ENCODE measurements at places on chromosomes 11 and 22.
A peak's percentile ranks its signal among the peaks of the same experiment; 100 is the strongest.

DNA sequence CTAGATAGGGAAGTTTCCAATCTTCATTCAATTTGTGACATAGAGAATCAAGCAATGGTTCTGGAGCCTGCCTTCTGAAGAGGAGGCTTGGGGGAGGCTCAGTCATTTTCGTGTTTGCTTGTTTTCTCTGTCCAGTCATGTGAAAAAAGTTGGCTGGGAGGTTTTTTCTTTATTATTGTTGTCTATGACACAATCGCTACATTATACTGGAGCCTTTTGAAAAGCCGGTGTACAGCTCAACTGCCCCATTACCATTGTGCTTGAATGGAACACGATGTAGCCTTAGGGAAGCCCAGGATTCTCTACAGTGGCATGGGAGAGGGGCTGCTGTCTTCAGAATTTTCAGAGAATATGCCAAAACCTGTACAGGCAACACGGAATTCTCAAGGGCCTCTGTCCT lies 57.9 kb upstream of the NCAM1 start:
- DNase-seq = no peak

- no peak for DNase-seq
These were observed 16.9 kb upstream of the SLCO2B1 start for GRCh38 chr11:75133976-75134375.

DNA sequence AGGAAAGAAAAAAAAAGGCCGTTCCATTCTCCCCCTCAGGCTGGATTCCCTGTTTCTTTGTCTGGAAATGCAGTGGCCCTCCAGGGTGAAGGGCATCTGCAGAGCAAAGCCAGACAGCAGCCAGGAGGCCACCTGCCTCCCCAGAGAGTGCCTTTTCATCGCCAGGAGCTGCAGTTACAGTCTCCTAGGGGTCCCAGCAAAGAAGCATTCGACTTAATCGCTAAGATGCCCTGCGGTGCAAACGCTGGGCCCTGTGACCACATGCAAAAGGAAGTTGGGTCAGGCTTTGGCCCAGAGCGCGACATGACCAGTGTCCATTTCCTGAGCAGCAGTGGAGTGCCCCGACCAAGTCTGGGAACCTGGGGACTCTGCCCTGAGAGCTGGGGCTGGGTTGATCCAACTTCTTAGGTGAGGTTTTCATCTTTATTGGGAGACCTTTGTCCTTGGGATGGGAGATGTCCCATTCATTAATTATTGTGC lies 304.6 kb downstream of the OPCML start:
- DNase-seq = no peak

DNA sequence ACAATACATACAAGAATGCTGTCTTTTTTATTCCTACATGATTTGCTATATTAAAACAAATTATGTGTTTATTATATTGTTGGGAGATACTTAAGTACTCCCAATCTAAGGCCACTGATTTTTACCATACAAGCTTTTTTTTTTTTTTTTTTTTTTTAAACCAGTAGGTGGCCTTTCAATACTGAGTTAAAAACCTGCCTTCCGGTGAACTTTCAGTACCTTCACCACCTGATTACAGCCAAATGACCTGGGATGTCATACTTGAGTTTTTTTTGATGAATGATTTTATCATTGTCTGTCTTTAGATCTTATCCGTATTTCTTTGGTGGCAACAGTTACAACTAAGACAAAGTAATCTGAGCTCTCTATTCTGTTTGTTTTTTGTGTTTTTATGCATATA lies 94.0 kb upstream of the FOLH1 start:
- no peak for DNase-seq

GRCh38 chr11:1438261-1438966 lies 48.2 kb downstream of the MOB2 start:
- DNase-seq = no peak

DNA sequence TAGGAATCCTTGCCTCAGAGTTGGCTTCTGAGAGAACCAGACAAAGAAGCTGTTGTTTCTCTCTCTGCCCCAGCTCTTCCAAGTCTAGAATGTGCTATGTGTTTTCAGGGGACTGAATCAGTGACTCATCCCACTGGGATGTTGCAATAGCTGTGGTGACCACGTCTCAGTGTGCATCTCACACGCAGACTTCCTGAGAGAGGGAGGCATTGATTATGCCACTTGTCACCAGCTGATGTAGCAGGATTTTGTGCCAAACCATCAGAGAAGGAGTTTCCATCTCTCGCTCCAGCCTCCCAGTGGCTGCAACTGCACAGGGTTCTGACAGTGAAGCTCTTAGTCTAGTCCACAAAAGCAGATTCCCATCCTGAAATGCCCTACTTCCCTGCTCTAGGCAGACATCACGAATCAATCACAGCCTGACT lies 455.8 kb downstream of the MIAT start:
- peak; percentile 98 for DNase-seq

DNA sequence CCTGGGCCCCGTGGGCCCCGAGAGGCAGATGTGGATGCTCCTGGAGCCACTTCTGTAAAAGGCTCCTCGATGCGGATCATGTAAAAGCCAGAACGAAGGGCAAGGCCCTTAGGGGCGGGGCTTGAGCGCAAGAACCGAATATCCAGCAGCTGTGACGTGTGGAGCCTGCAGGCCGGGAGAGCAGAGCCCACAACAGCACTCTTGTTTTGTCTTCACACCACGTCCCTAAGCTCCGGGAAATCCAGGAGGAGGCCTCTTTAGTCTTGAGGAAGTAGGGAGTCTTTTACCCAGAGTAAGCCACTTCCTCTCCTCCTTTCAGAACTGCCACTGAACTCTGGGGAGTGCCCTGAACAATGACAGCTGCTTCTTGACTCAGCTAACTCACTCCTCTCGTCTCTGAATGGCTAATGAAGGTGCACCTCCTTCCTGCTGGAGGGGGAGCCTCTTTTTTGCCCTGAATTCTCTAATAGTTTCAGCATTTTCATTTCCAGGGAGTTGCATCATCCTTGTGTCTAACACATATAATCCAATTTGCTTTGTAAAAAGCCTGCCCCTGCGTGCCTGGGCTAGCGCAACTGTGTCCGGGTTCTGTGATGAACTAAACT lies 12.5 kb downstream of the L3MBTL2 start:
- no peak for DNase-seq

DNA sequence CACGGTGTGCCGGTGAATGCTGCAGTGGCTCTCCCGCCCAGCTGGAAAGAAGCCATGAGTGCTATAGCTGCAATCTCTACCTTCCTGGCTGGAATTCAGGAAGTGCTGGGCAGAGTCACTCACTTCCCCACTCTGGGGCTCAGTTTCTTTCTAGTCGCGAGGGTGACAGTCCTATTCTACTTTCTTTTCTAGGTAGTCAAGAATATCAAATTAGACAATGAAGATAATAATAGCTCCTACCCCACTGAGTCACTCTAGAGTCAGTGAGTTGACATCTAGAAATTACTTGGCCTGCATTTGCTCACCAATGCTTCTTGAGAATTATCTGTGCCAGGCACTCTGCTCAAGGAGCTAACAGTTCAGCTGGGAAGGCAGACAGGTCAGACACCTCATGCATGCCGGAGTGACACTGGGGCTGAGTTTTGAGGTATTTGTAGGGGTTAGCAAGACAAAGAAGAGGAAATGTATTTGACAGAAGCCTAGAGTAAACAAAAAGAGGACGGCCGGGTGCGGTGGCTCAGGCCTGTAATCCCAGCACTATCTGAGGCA lies 3.2 kb downstream of the CENPM start:
- DNase-seq = no peak

GRCh38 chr11:441043-441417 lies 781 bp downstream of the ANO9 start:
- no peak for DNase-seq

GRCh38 chr11:116958246-116958645 lies 120.8 kb upstream of the APOA1 start:
- DNase-seq = no peak

DNA sequence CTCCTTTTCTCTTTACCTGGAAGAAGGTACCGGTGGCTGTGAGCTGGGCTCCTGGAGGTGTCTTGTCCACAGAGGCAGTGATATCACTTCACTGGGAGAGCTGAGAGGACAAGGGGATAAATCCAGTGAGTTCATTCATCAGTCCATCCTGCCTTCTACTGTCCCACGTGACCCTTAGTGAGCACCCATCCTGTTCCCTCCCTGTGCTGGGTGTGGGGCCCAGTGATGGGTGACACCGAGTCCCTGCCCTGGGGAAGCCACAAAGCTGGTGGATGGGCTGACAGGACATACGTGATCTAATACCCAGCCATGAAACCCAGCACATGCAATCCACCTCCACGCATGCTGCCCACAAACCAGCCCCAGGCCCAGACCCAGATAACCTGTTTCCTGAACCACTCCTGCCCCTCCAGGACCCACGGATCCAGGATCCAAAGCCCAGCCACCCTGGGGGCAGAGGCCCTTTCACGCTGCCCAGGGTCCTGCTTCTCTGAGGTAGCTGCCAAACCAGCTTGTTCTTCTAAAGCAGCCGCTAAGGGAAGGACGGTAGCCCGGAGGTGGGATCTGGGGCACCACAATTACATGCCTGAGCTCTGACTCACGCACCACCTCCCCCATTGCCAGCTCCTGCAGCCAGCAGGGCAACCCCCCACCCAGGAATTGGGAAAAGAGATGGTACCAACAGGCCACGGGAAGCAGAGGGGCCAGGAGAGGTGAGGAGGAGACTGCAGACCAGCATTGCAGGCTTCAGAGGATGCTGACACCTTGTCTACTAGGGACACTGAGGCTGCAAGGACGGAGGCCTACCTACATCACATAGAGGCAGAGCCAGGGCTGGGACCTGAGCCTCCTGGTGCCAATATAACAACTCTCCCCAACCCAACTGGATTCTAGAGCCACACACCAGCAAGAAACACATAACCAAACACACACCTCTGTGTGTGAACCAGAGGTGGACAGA lies 35.2 kb downstream of the GDPD5 start:
- DNase-seq = peak; percentile 84

DNA sequence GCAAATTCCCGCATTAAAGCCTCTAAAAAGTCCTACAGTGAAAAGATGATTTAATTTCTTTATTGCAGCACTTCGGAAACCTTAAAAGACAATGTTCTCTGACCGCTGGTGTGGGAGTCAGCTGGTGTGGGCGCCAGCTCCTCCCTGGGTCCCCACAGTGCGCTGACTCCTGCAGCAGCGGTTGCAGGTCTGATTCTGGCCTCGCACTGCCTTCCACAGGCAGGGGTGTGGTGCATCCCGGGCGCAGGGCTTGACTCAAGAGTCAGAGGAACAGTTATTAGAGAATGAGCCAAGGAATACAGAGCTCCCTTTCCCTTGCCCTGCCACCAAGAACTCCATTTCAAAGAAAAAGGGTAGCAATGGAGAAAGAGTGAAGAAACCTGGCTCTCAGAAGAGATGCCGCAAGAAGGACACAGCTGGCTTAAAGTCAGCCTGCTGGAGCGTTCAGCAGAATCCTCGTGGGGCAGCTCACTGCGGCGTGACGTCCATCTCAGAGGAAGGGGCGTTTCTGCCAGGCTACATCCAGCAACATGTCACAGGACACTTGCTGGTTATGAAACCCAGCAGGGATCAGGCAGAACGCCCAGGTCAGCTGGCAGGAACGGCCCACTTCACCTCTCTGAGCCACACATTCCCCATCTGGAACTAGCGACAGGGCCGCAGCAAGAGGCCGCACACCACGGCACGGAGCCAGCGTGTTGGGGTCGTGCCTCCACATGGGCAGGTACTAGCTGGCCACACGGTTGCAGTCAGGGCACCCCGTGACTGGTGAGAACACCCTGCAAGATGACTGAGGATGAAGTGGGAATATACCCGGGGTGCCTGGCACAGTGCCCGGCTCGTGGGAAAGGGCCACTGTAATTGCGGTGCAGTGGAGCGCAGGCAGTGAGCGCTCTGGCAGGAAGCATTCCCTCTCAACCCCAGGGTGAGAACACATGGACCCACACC lies 18.1 kb upstream of the EFCAB6 start:
- no peak for DNase-seq

DNA sequence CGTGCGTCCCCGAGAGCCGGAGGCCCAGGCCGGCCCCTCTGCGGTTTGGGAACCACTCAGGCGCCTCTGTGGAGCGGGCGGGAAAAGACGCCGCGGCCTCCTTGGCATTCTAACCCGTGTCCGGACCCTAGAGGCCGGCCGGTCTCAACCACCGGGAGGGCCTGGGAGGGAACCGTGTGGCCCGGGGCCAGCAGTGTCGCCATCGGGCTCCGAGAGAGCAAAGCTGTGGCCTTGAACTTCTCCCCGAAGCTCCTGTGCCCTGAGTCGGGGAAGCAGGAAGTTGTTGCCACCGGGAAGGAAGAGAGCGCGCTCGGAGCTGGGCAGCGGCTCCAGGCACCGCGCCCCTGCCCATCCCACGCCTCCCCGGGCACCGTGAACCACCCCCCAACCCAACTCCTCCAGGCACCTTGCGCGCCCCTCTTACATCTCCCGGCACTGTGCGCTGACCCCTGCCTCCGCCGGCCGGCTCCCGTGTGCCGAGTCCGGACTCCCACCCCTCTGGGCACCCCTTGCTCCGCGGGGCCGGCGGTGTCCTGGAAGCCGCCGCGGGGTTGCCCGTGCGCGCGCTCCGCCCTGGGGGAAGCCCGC lies 80.0 kb upstream of the PPARA start:
- DNase-seq = no peak

DNA sequence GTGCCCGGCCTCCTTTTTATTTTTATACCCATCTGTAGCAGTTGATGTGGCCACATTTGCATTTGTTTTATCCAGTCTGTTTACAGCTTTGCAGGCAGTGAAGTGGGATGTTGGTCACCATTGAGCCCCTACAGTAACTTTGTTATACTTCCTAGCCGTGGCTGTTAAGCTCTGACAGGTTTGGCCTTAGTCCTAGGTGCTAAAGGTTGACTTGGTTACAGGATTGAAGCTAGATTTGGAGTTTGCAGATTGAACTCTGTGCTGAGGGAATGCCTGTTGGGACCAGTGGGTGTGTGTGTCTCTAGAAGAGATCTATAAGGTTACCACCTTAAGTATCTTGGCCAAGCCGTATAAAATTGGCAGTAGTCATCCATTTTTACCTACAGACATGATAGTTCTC lies 91.2 kb downstream of the PPP6R3 start:
- DNase-seq = no peak

DNA sequence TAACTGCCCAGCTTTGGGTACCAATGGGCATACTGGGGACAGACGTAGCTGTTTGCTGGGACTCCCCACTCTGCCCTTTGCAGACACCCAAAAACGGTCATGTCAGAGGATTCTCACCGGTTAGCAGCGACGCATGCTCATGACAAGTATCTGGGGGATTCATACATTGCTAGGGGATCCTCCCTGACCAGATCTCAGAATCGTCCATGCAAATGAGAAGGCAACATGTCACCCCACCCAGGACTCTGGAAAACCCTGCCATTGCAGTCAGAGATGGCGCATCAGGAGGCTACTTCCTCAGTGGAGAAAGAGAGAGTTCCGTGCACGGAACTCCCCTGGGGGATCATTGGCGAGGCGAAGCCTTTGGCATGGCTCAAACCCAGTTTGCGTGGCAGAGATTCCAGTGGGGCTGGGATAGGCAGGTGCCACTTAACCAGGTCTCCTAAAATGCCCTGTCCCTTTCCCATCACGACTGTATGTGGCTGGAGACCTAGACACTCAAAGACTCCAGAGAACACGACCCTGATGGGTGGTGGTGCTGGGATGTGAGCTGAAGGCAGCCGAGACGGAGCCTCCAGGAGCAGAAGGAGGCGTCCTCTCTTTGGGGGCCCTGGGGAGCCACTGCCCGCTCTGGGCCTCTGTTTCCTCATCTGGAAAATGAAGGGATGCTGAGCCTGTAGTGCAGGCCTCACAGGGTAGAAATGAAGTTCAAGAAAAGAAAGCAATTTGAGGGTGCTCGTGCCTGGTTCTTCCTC lies 4.9 kb downstream of the RGL4 start:
- no peak for DNase-seq

GRCh38 chr11:3131330-3131941 lies 33.7 kb downstream of the OSBPL5 start:
- DNase-seq = no peak

Measured in M059J (cell line).